Renal pelvis (tissue), 12 donors: ENCODE measurements at places on chromosomes 13 and 19.

GRCh38 chr13:36157480-36157879 is 26.3 kb upstream of the DCLK1 start:
- no peak for DNase-seq

DNA sequence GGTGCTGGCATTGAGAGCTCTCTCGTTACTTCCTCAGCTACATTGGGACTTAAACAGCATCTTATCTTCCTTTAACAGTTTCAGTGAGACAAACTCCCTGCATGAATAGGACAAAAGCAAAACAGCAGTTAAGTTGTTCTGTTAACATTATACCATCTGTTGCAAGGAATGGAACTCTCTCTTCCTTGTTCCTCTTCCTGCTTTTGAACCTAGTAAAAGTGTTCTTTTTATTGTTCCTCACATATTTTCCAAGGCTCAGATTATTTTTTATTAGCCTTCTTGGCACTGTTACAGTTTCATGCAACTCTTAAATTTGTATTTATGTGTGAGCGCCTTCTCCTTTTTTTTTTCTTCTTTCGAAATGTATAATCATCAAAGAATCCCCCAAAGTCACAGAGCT is 202.6 kb upstream of the UFM1 start:
- no peak for DNase-seq

GRCh38 chr19:56083668-56084067 is 37.4 kb downstream of the ZNF787 start:
- no peak for DNase-seq

DNA sequence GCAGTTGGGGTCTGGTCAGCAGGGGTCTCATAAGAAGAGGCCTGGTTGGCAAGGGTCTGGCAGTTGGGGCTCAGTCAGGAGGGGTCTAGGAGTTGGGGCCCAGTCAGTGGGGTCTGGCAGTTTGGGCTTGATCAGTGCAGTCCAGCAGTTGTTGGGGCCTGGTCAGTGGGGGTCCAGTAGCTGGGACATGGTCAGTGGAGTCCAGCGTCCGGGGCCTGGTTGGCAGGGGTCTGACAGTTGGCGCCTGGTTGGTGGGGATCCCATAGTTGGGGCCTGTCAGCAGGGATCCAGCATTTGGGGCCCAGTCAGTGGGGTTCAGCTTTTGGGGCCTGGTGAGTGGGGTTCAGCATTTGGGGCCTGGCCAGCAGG is 60.5 kb upstream of the TPM4 start:
- no peak for DNase-seq

- DNase-seq: no peak
Measured at GRCh38 chr13:78478183-78478582, 125.2 kb downstream of the POU4F1 start.

GRCh38 chr13:95614641-95615245 is 29.8 kb downstream of the DZIP1 start:
- DNase-seq: no peak

- DNase-seq: no peak
Measured at GRCh38 chr19:4310247-4311121, 6.1 kb downstream of the FSD1 start.

GRCh38 chr19:10551698-10552301 is 8.1 kb downstream of the ATG4D start:
- DNase-seq: no peak

- no peak for DNase-seq
Measured at GRCh38 chr19:50838239-50838638, 4.9 kb upstream of the KLK15 start.

DNA sequence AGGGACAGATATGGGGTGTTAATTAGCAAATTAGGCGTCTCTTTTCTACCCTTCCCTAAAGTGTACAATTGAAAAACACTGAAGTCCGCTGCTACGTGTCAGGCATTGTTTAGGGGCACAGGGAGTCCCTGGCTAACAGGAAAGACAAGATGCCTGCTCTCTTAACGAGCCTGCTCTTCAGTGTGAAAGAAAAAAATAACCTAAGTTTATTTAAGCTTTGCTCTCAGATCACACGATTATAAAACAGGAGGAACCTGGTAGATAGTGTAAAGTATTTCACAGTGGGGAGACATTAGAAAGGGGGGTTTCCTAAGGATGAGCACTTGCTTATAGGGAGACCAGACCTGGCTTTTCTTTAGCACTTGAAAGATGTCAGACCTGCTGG is 38.7 kb downstream of the IGFL2 start:
- no peak for DNase-seq

DNA sequence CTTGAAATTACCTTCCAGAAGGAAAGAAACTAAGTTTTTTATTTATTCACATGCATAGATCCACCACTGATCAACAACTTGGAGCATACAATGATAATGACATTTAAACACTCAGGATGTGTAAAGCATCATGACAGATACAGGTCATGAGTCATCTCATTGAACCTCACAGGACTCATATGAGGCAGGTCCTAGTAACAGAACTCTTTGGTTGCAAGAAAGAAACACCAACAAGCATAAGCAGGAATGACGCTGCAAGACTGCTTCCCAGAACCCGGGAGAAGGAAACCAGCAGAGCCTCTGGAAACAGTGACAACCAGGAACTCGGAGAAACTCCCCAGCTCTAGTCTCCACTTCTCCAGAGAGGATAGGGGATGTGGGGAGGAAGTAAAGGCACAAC is 60.8 kb upstream of the IPO5 start:
- no peak for DNase-seq

DNA sequence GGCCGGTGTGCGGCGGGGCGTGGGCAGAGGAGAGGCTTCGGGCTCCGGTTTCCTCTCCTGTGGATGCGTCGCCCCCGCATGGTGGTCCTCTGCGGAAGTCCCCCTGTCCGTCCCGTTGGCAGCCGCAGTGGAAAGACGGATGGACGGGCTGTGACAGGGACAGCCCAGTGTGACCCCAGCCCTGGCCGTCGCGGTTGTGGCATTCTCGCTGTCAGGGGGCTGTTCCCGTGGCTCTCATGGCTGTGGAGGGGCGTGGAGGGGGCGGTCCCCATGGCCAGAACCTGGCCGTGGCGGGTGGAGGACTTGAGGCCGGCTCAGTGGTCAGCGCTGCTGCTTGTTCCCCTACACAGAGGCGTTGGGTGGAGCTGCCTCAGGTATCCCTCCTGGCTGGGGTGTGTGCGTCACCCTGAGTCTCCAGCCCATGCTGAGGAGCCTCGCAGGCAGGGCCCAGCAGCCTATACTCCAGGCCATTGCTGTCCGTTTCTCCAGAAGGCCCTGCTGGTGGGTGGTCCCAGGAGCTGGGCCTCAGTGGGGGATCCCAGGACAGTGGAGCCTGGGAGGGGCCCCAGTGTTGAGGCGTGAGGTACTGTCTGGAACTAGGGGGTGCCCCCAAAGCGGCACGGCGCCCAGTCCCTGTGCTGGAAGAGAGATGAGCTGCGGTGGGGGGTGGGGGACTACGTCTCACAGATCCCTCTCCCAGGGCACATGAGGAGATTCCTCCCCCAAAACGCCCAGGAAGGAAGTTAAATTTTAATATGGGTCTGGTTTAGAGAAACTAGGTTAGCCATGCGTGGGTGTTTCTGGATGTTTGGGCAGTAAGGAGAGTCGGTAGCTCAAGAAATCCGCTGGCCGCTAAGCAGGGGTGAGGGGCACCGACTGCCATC is 20.3 kb downstream of the CSNK1G2 start:
- DNase-seq: no peak

DNA sequence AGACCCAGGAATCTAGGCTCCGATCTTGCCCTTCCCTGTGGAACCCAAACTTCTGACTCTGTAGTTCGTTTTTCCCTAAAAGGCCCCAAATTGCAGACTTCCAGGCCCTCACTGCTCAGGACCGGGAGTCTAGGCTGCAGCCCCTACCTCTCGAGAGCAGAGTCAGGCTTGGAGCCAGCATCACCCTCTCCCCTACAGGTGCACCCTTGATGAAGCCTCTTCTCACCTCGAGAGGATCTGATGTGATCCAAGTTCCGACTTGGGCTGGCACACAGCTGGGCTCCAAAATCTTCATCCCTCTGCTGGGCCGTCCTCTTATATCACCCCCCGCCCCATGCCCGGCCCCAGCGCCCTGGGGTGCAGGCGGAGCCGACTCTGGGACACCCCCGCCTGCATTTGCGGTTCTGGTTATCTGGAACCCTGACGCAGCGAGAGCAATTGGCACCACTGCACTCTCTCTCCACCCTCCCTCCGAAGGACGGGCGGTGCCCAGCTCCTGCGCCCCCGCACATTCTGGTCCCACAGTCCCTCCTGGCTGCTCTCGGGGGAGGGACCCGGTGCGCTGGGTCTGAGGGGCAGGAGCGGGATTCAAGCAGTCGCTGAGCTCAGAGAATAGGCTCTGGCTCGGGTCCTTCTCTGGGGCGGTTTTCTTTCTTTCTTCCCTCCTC is at the start of gene KLK7:
TSS of gene KLK7 (minus strand) at position 293 of the 668 bp plus-strand sequence. CDS start 1,518 bp downstream, outside the sequence.
- DNase-seq: peak; percentile 20

DNA sequence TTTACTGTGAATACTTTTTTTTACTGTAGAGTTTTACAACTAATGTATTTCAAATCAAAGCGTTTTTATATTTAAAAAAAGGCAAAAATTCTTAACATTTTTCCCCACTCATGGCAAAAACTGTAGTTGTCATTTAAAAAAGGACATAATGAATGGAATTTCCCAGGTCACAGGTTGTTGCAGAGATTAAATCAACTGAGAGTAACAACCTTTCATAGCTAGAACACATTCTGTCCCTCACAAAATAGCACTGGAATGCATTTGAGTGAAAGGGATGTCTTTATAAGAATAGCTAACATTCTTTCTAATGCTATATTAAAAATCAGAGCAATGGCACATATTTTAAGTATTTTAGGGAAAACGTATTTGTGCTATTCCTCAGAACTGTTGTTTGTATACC is 1393.3 kb upstream of the ATXN8OS start:
- no peak for DNase-seq

DNA sequence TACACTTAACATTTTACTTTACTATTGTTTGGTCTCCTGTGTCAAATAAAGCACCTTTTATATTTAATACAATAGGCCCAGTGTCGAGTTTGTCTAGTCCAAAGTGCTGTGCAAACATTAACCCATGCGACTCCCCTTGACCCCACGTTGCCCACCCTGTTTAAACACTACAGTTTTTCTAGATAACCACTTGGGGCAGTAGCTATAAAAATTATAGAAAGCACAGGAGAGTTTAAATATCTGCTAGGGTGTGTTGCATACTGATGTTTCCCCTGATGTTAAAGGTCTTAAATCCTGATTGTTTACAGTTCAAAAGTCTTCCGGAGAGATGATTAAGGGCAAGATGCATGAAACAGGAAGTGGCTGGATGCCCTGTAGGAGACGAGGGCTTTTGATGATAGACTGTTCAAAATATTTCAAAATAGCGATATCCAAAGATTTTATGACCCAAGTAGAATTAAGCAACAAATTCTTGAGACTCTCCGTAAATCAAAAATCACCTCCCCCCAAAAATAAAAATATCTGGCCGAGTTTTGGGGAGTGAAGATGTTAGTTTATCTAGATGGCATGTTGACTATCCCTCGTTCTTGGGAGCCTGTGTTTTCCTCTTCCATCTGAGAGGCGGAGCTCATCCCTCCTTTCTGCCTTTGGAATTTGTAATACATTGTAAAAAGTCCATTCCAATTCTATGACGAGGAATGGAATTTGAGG is 167.1 kb downstream of the FGF9 start:
- DNase-seq: no peak

- no peak for DNase-seq
Measured at GRCh38 chr13:80630685-80631121, 289.8 kb upstream of the SPRY2 start.

GRCh38 chr19:20968092-20968491 is 45.0 kb downstream of the ZNF85 start:
- DNase-seq: no peak

DNA sequence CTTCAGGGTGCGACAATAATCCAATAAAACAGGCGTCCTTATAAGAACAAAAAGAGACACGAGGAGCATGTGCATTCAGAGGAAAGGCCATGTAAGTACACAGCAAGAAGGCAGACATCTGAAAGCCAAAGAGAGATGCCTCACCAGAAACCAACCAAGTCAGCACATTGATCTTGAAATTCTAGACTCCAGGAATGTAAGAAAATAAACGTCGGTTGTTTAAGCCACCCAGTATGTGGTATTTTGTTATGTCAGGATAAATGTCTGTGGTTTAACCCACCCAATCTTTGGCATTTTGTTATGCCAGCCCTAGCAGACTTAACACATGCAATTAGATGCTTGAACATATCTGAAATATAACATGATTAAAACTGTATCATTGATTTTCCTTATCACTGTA is 452.0 kb downstream of the SLITRK6 start:
- no peak for DNase-seq

GRCh38 chr13:73828811-73829210 is 305.4 kb downstream of the KLF12 start:
- no peak for DNase-seq

- no peak for DNase-seq
Measured at GRCh38 chr13:25196971-25197370, 24.9 kb upstream of the AMER2 start.

GRCh38 chr13:104327211-104327610 is 1261.0 kb upstream of the SLC10A2 start:
- DNase-seq: no peak
